ENCODE measurements at places on chromosomes 2 and 18.
A peak's percentile ranks its signal among the peaks of the same experiment; 100 is the strongest.

GRCh38 chr18:45920367-45920766 lies 46.8 kb downstream of the EPG5 start:
- no peak for DNase-seq
- no peaks in the 10 kb centered on the region for H3K4me1 ChIP-seq
- no peak overlapping the region for H3K27ac ChIP-seq
- no peaks in the 10 kb centered on the region for H3K27me3 ChIP-seq
- H3K4me3 ChIP-seq, result no peak overlapping the region
- no peaks in the 10 kb centered on the region for H3K36me3 ChIP-seq

DNA sequence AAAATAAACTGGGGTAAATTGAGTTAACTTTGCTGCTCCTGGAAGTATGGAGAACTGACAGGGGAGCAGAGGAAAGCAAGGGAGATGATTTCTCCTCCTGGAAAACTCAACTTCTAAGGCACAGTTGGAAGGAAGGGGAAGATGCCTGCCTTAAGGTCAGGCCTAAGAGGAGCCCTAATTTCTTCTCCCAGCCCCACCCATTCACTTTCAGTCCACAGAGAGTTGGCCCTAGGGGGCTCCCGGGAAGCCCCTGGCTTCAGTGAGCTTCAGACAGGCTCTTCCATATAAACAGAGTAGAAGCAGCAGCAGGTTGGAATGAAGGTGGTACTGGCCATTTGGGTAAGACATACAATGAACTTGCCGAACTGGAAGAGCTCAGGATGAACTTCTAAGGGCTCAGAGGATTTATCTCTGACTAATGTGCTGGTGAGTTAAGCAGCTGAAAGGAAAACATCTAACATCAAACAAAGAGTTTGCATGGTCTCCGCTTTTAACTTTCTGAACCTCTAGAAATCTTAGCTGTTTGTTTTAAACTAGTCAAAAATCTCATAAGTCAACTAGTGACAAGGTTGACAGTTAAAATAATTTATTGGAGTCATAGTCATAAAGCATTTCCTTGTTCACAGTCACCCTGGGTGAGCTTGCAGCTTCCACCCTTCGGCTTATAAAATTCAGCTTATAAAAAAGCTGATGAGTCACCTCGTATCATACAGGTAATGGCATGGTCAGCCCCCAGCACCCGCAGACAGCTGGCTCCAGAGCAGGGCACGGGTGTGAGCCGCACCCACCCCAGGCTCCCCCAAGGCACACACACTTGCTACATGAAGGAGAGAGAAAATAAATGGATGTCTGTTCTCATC lies 9.8 kb downstream of the MALL start:
- H3K4me1 ChIP-seq, result no peaks in the 10 kb centered on the region
- H3K4me3 ChIP-seq, result no peak overlapping the region
- no peak overlapping the region for H3K27ac ChIP-seq
- H3K27me3 ChIP-seq, result no peaks in the 10 kb centered on the region
- H3K36me3 ChIP-seq, result no peaks in the 10 kb centered on the region
- no peak for DNase-seq

GRCh38 chr18:7333025-7333562 lies 102.2 kb downstream of the LRRC30 start:
- no peak for DNase-seq
- H3K4me1 ChIP-seq, result no peaks in the 10 kb centered on the region
- no peaks in the 10 kb centered on the region for H3K27me3 ChIP-seq
- no peaks in the 10 kb centered on the region for H3K36me3 ChIP-seq
- H3K27ac ChIP-seq, result no peak overlapping the region
- no peak overlapping the region for H3K4me3 ChIP-seq

GRCh38 chr2:66512626-66513025 lies 77.7 kb downstream of the MEIS1 start:
- H3K27me3 ChIP-seq, result no peaks in the 10 kb centered on the region
- H3K36me3 ChIP-seq, result no peaks in the 10 kb centered on the region
- H3K4me1 ChIP-seq, result peaks cover 6% of the 10 kb centered on the region
- no peak for DNase-seq

DNA sequence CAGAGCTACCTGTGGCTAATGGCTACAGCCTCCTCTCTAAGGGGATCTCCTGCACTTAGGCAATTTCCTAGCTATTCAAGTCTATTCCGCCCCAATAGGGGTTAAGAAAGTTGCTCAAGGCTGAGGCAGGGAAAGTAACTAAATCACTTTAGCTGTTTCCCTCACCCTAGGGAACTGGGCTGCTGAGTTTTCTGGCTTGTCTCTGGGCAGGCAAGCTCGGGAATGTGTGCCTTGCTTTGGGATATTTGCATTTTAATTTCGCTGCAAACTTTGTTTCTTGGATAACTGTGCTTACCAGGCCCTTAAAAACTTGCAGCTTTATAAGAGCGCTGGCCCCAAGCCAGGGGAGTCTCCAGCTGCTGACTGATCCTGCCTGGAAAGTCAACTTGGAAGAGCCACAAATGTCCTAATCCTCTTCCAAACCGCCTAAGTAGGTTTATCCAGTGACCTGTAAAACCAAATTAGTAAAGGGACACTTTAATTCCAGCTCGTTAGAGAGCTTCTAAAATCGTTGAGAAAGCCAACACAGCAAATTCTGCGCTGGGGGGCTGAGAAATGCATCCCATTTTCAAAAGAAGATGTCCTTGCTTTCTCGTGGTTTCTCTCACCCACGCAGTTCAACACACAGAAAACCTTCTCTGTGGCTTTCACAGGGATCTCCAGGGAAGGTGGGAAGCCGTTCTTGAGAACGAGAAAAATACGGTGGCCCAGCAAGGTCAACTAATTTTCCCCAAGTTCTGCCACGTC lies 59.5 kb upstream of the SP3 start:
- no peaks in the 10 kb centered on the region for H3K36me3 ChIP-seq
- H3K27me3 ChIP-seq, result no peaks in the 10 kb centered on the region
- H3K27ac ChIP-seq, result peak overlapping the region; percentile 68
- H3K4me3 ChIP-seq, result no peak overlapping the region

DNA sequence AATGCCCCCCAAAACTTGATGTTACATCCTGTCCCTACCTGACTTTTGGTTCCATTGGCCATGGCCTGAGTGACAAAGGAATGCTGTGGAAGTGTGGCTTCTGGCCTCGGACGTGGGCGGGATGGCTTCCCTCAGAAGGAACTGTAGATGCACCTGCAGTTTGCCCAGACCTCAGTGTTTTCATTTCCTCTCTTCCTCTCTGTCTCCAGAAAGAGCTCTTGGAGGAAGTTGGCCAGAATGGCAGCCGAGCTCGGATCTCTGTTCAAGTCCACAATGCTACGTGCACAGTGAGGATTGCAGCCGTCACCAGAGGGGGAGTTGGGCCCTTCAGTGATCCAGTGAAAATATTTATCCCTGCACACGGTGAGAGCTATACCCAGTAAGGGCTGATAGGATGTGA lies 61.0 kb upstream of the TMEM87B start:
- no peaks in the 10 kb centered on the region for H3K36me3 ChIP-seq
- no peak overlapping the region for H3K27ac ChIP-seq
- no peak for DNase-seq
- no peak overlapping the region for H3K4me3 ChIP-seq
- no peaks in the 10 kb centered on the region for H3K27me3 ChIP-seq
- no peaks in the 10 kb centered on the region for H3K4me1 ChIP-seq

- H3K36me3 ChIP-seq, result no peaks in the 10 kb centered on the region
- no peak overlapping the region for H3K27ac ChIP-seq
- peak; percentile 87 for DNase-seq
- H3K27me3 ChIP-seq, result no peaks in the 10 kb centered on the region
- peaks cover 3% of the 10 kb centered on the region for H3K4me1 ChIP-seq
- H3K4me3 ChIP-seq, result no peak overlapping the region
Measured at GRCh38 chr2:43083710-43084698, 142.4 kb downstream of the ZFP36L2 start.

- H3K27me3 ChIP-seq, result peaks cover 10% of the 10 kb centered on the region
- no peak overlapping the region for H3K27ac ChIP-seq
- H3K4me3 ChIP-seq, result no peak overlapping the region
- H3K4me1 ChIP-seq, result no peaks in the 10 kb centered on the region
- H3K36me3 ChIP-seq, result no peaks in the 10 kb centered on the region
- no peak for DNase-seq
Measured at GRCh38 chr2:23388756-23389514, 4.0 kb downstream of the KLHL29 start.

- no peaks in the 10 kb centered on the region for H3K4me1 ChIP-seq
- H3K36me3 ChIP-seq, result no peaks in the 10 kb centered on the region
- no peak overlapping the region for H3K27ac ChIP-seq
- no peaks in the 10 kb centered on the region for H3K27me3 ChIP-seq
Measured at GRCh38 chr2:200603972-200604371, 18.2 kb downstream of the AOX1 start.

GRCh38 chr2:168632709-168633121 lies 169.7 kb upstream of the NOSTRIN start:
- H3K27me3 ChIP-seq, result no peaks in the 10 kb centered on the region
- H3K27ac ChIP-seq, result no peak overlapping the region
- no peaks in the 10 kb centered on the region for H3K36me3 ChIP-seq
- DNase-seq, result peak; percentile 66

GRCh38 chr2:96928277-96928781 lies 58.1 kb downstream of the FAM178B start:
- no peak overlapping the region for H3K27ac ChIP-seq
- no peak for DNase-seq

DNA sequence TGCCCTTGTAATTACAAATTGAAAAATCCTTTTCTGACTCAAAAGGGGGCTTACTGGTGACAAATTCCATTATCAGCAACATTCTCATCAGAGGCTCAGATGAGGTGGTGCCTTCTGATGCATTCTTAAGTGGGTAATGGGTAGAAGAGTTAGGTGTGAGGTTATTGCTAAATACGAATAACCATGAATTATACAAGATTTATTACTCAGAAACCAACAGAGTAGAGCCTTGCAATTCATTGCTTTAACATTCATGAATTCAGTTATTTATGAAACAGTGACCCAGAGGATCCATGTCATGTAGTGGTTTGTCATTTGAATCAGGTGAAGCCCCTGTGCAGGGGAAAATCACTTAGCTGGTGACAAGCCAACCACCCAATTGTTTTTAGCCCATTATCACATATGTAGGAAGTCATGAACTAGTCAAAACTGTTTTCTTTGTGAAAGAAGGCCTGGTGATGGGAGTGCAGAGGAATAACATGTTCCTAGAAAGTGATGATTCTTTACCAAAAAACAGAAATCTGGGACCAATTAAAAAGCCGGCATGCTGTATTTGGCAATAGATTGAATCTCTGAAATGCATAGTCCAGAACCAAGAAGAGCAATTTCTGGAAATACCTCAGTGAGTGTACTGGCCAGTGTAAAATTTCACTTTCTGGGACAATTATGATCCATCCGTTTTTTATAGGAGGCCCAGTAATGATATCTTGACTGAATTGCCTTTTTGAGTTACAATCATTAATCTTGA lies 70.2 kb downstream of the CRIM1 start:
- H3K36me3 ChIP-seq, result no peaks in the 10 kb centered on the region
- H3K4me3 ChIP-seq, result no peak overlapping the region
- no peak for DNase-seq
- H3K4me1 ChIP-seq, result peaks cover 4% of the 10 kb centered on the region
- no peak overlapping the region for H3K27ac ChIP-seq

DNA sequence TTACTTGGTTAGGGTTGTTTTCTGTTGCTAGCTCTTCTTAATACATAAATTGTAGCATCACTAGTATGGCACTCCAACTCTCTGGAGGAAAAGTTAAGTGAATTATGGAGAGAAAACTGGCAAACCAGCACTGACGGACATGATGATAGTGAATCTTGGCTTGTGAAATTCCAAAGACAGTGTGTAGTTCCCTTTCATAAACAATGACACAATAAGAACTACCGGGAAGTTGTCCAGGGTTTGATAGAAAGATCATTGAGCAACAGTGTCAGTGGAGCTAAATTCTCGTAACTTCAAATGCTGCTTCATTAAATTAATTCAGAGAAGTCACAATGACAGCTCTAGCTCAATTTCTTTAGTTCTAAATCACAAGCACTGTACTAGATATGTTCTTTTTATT lies 66.5 kb downstream of the RIT2 start:
- no peaks in the 10 kb centered on the region for H3K36me3 ChIP-seq
- no peaks in the 10 kb centered on the region for H3K27me3 ChIP-seq
- no peak overlapping the region for H3K27ac ChIP-seq
- no peaks in the 10 kb centered on the region for H3K4me1 ChIP-seq

DNA sequence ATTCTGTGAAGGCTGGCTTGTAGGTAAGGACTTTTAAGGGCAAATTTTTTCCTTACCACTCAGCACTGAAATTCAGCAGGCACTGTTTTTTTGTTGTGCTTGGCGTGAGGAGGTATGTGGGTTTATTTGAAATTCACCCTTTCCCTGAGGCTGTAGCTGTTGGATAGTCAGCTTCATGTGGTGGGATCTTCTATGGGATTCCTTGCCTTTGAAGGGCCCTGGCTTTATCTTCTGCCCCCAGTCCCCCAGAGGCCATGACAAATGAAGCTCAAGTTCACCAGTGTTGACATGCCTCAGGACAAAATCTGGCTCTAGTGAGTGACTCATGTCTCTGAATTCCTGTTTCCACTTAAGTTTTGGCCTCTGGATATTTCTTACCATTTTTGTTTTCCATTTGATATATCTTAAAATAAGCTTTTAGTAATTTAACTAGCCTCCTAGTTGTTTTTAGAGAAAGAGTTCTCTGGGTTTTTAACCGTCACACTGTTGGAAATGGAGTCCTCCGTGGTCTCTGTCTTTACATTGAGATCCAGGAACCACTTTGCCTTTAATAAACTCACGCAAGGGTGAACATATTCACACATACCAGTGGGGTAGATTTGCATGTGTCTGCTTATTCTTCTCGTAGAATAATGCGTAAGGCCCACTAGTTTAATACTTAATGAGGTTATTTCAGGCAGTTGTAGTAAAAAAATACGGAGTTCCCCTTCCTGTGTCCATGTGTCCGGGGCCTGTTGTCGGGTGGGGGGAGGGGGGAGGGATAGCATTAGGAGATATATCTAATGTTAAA lies 211.1 kb upstream of the FAM98A start:
- no peaks in the 10 kb centered on the region for H3K4me1 ChIP-seq
- no peaks in the 10 kb centered on the region for H3K27me3 ChIP-seq
- H3K4me3 ChIP-seq, result no peak overlapping the region
- no peaks in the 10 kb centered on the region for H3K36me3 ChIP-seq

DNA sequence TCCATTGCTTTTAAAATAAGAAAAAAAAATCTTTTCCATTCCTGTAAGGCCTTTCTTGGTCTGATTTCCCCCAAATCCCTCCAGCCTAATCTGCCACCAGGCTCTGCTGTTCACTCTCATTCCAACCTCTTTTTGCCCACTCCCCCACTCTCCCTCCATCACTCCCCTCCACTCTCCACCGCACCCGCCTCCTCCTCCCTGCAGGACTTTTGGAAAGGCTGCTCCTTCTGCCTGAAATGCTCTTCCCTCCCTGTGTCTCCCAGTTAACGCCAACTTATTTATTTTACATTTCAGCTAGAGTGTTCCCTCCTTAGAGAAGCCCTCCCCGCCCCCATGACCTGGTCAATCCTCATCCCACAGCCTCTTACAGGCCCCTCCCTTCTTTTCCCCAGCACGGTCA lies 4.7 kb upstream of the WNT6 start:
- H3K4me1 ChIP-seq, result peaks cover 14% of the 10 kb centered on the region
- no peak for DNase-seq
- no peak overlapping the region for H3K27ac ChIP-seq
- H3K4me3 ChIP-seq, result no peak overlapping the region
- no peaks in the 10 kb centered on the region for H3K36me3 ChIP-seq

DNA sequence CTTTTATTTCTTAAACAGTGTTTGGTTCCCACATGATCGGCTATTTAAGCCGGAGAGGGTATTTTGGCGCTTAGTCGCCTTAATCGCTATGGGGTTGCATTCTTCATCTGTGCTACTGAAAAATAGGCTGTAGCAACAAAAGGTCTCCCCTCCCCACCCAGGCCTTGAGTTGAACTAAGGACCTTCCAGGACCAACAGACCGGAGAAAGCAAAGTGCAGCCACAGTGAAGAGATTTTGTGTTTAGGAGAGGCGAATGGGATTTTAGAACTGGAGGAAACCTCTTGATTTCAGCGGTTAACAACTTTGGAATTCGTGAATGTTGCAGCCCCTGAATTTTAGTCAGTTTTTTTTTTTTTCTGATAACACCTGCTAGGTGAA lies 1.4 kb downstream of the ITGA6 start:
- H3K27ac ChIP-seq, result no peak overlapping the region
- no peaks in the 10 kb centered on the region for H3K36me3 ChIP-seq
- peaks cover 4% of the 10 kb centered on the region for H3K4me1 ChIP-seq

Measured in mesendoderm (in vitro differentiated cells).